Sigmoid colon (tissue), 7 donors: ENCODE measurements at places on chromosomes 2 and 18.

DNA sequence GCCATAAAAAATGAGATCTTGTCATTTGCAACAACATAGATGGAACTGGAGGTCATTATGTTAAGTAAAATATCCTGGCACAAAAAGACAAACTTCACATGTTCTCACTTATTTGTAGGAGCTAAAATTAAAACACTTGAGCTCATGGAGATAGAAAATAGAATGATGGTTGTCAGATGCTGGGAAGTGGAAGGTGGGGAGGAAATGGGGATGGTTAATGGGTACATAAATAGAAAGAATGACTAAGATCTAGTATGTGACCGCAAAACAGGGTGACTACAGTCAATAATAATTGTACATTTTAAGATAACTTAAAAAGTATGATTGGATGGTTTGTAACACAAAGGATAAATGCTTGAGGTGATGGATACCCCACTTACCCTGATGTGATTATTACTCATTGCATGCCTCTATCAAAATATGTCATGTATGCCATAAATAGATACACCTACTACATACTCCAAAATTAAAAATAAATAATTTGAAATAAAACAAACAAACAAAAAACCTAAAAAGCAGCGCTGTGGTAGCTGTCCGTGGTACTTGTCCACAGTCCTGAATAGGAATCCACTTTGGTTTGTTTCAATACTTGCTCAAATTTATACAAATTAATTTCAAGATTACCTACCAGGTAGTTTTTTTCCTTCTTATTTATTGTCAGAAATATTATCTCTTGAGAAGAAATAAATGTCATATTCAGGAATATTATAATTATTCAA lies 224.5 kb downstream of the DLGAP1 start:
- DNase-seq = no peak

GRCh38 chr2:71783815-71784214 lies 330.5 kb downstream of the DYSF start:
- DNase-seq = no peak

GRCh38 chr18:22847392-22847791 lies 85.7 kb upstream of the RBBP8 start:
- DNase-seq = no peak

GRCh38 chr2:101745711-101746694 lies 48.5 kb downstream of the MAP4K4 start:
- DNase-seq = no peak

DNA sequence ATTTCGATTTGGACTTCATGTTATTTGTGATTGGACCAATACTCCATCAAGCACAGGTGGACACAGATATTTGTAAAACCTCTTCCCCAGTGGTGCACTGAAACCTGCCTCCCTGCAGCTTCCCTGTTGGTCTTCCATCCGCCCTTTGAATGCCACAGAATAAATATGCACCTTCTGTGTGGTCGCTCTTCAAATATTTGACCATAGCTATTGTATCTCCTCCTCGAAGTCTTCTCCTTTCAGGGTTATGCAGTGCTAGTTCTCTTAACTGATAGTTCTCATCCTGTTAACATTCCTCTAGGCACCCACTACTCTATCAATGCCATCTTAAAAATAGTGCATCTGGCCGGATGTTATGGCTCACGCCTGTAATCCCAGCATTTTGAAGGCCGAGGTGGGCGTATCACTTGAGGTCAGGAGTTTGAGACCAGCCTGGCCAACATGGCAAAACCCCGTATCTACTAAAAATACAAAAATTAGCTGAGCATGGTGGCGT lies 12.5 kb downstream of the SPATS2L start:
- DNase-seq = no peak

DNA sequence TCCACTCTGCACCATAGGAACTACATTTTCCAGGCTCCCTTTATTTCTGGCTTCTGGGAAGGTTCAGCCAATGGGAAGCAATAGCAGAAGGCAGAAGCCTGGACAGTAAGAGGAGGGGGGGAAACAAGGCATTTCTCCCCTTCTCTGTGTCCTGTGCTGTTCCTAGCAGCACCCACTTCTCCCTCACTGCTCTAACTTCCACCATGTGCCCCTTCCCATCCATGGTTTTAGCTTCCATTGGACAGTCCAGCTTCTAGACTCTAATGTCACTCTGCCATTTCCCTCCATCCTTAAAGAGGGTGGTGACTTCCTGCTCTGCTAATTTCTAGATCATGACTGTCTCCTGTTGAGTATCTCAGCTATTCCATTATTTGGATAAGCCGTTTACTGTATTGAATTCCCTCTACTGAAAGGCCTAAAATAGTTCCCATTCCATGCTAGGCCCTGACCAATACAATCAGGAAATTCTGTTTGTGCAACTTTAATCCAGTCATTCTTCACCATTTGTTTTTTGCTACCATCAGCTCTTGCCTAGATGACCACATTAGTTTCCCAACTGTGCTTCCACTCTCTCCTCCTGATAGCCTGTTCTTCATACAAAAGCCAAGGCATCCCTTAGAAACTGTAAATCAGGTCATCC lies 20.8 kb upstream of the LYPD1 start:
- DNase-seq = no peak
